ENCODE measurements at places on chromosomes 2 and 18.

DNA sequence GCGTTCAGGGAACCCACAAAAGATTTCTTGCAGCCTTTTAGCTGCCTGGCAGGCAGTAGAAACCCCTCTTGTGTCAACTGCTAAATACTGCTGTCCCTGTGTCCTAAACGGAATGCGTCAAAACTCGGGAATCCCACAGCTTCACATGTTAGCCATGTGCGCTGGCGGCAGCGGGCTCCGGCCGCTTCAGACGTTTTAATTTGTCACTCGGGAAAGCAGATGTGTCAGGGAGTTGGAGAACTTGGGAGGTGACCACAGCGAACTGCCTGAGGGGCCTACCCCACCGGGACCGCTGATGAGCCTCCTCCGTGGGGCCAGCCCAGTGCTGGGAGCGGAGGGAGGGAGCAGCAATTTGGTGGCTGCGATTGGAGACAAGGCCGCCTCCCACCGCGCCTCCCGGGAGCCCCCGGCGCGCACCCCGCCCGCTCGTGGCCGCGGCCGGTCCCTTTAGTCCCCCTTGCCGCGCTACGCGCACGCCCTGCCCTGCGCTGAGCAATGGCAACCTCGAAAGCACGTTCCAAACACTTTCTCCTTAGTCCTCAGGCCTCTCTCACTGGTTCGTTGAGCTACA, 146.1 kb upstream of the SATB2 start:
- DNase-seq: no peak

GRCh38 chr2:25165992-25166875, 2.1 kb downstream of the POMC start:
- DNase-seq: no peak

DNA sequence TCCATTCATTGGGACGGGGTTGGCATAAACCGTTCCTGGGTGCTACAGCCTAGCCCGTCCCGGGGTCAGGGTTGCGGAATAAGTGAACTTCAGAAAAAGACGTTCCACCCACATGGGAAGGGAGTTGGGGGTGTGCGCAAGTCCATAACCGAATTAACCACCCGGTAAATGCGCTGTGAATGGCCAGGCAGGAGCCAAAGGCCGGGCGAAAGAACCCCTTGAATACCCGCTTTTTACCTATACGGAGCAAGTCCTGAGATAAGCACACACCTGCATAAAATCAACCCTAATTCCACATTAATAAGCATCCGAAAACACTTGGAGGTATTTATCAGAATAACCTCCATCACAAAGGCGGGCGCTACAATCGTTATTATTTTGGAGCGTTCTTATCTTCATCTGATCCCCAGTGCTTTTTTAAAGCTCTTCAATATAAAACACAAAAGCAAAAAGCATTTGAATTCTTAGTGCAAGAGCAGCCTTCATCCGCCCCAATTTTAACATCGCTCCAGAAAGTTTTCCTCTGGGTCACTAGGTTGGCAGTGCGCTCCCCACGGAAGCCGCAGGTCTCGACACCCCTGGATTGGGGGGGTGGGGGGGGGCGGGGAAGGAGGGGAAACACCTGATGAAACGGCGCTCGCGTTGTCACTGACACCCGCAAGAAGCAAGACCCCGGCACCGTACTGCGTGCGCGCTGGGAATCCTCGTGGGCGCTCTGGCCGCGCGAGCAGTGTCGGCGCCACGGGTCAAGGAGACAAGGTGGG, 1.2 kb downstream of the SATB2 start:
- DNase-seq: no peak

- no peak for DNase-seq
Observed at GRCh38 chr2:218296847-218297246, 4.5 kb upstream of the TMBIM1 start.

DNA sequence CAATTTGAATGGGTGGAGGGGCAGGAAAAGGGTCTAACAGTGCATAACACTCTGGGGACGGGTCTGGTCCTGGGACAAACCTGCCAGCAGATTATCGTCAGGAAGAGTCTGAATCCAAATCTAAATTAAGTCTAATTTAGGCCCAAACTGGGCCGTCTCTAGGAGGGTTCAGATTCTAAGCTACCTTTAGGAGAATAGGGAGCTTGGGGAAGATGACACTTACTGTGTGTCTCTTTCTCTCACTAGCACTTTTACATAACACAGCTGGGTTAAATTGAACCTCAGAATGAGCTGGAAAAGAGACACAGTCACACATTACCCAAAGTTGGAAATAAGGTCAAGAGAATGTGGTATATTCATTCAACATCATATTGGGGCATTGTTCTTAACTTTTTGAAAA, 228.8 kb downstream of the KCNH7 start:
- DNase-seq: no peak

DNA sequence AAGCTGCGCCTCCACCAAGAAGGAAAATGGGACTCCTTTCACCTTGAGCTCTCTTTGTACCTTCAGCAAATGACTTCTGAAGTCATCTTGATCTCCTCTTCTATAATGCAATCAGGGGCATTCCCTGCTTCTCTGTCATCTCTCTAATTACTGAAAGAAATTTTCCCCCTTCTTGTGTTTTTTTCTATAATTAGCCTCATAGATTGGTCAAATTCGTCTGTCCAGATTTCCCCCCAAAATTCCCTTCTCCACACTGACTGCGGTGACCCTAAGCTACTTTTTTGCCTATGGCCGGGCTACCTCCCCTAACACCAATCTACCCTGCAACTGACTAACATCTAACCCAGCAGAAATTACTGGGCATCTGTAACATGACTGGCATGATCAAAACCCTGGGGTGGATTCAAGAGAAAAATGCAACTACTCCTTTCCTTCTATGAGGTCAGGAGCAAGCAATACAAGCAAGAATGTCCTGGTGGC, 168.6 kb downstream of the BCL2 start:
- DNase-seq: no peak

DNA sequence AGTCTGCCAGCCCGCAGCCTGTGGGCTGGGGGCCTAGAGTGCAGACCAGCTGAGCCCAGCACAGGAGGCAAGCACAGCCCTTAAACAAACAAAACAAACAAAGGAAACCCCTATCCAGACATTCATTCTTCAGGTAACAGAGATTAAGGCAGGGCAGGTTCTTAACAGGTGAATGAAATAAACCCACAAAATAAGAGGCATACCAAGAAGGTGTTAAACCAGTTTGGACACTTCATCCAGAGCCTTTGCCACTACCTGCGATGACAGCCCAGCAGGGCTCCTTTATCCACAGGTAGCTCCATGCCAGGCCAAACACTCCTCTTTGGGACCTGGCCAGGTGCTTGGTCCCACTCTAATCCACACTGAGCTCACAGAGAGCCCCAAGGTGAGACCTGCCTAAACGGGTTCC, 209.7 kb upstream of the SIX2 start:
- DNase-seq: no peak

DNA sequence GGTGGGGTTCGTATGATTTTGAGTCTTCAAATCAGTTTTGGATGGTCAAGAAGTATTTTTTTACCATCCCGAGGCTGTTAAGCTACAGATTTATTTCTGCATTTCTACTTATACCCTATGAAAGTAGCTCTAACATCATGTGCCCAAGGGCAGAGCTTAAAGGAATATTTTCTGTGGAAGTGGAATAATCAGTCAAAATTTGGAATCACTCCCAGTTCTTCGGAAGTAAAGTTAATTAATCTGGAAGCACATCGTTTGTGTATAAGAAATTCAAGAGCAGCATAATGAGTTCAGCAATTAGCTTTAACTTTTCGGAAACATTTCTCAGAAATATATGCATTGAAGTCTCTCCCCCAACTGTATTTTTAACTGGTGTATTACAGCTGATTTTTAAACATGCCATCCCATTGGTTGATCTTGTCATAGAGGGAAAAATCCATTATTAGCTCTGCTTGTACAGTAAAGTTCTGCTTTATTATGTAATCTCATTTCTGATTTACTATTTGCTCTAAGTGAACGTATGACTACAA, 510.1 kb downstream of the DCC start:
- no peak for DNase-seq

GRCh38 chr18:9334329-9334972, at the start of gene TWSG1:
Gene TWSG1 (plus strand): TSS chr18:9334773. CDS start chr18:9337230, 2,457 bp downstream.
- no peak for DNase-seq

GRCh38 chr2:143124445-143124844, 4.8 kb upstream of the ARHGAP15 start:
- DNase-seq: no peak

DNA sequence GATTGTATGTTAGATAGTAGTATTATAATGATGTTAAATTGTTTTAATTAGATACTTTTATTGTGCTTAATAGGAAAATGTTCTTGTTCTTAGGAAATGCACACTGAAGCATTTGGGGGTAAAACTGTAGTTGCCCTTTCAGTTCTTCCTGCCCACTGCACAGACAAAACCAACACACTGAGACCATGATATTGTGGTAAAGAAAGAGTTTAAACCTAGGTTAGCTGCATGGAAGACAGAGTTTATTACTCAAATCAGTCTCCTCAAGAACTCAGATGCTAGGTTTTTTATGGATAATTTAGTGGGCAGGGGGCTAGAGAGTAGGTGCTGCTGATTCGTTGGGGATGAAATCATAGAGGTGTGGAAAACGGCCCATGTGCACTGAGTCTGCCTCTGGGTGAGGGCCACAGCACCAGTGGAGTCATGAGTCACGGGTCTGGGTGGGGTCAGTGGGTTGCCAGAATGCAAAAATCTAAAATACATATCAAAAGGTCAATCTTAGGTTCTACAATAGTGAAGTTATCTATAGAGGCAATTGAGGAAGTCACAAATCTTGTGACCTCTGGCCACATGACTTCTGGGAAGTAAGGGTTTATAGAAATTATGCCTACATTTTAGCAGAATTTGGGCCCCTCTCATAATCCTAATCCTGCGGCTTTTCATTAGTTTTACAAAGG, 283.4 kb upstream of the FBXO11 start:
- DNase-seq: no peak

GRCh38 chr2:29898999-29899398, 22.4 kb downstream of the ALK start:
- DNase-seq: no peak

GRCh38 chr2:86193901-86194567, 1.2 kb downstream of the IMMT start:
- DNase-seq: no peak

DNA sequence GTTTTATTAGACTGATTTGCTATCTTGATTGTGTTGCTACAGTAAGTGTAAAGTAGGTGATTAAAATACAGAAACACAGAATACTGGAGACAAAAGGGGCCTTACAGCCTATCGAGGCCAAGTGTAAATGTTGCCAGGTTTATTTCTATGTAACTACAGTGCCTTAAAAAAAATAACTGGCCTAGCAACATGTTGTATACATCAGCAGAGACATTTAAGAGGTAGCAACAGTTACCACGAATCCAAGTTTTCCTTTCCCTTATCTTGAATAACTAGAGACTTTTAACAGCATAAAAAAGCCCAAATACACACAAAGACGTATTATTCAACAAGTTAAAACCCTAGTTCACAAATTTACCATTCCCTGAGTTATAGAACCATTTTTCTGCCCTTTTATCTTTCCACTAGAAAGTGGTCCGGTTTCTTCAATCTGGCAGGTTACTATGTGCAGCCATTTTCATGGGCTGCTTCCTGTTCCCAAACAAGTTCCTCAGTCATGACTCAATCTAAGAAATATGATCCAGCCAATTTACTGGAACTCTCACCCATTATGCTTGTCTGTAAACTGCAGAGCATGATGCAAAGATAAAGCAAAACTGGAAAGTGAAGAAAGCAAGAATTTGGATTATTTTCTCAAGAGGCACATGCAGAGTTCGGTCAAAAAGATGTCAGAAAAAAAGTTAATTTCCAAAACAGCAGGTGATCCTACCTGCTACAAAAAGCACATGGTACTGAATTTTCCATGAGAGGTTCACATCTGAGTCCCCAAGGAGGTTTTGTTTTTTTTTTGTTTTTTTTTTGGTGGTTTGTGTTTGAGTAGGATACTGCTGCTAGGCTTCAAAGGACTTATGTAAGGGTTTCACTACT, 22.2 kb downstream of the NFE2L2 start:
- DNase-seq: no peak

DNA sequence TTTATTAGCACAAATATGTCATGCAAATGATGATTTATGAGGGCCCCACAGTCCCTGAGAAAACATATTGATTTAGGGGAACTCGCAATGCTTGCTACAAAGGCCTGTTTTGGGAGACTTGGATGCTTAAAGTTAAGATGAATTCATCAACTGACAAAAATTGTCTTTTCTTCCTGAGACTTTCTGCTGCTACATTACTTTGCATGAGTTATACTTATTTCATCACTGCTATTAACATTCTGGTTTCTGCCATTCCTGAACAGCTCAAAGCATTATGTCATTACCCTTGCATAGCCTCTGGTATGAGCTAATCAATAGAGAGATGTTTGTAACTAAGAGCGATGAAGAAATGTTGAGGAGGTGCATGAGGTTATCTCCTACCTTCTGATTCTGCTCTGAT, 74.4 kb downstream of the SOX11 start:
- DNase-seq: no peak

DNA sequence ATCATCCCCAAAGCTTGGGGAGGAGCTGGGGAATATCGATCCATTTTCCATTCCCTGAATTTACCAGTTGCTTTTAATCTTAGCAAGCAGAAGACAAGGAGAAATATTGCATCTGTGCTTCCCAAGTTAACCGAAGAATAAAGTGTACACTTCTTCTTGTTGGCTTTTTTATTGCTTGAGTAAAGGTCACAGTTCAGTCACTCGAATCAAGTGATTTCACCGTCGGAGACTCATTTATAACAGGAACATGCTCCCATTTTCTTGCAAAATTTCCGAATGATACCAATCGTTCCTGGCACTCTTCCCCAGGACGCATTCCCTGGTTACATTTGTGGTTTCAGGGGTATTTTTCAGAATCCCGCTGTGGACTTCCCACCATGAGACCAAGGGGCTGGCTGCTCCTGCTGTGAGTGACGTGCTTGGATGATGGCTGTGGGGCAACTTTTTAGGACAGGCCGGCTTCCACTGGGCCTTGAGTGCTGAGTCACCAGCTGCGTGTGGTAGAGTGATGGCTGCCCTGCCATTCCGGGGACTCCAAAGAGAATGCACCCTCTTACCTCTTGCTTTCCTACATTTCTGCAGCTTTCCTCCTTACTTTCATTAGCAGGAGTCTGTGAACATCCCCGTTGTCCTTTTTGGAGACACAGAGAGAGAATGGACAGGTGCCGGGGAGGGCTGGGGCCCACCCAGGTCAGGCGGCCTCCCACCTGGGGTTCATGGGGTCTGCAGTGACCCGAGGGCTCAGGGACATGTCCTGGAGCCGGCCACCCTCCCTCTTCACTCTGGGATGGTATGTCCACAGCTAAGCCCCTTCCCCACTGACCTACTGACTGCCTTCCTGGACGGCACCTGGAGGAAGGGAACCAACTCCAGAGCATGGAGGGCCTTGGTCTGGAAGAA, 60.7 kb upstream of the HDAC4 start:
- no peak for DNase-seq

GRCh38 chr2:26582890-26583289, 58.3 kb downstream of the CIB4 start:
- DNase-seq: no peak

DNA sequence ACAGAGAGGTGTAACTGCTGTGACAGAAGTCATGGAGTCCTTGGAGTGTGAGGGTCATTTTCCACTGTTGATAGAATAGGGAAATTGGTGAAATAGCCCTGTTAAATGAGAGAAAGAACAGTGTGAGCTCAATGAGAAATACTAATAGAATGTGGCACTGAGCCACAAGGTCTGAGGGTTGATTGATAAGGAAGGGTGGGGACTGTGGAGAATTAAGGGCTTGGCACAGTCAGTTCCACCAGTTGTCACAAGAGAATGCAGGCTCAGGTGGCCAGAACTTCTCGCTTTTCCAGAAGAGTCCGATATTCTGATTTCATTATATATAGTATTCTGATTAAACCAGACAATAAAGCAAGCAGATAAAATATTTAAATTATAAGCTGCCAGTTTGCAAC, 9.1 kb upstream of the IL1RN start:
- no peak for DNase-seq

GRCh38 chr18:31269566-31269965, 48.4 kb upstream of the DSG1 start:
- no peak for DNase-seq

All from cerebellar nuclear complex (tissue), 1 donor.